ENCODE measurements at places on chromosomes 12 and 14. TPM values are rescaled to one million over a fixed set of nuclear protein-coding genes. Genes with fewer than 3 reads are reported as not detected.

GRCh38 chr12:29082522-29082921 is 66.6 kb upstream of the FAR2 start:
- DNase-seq, result no peak

DNA sequence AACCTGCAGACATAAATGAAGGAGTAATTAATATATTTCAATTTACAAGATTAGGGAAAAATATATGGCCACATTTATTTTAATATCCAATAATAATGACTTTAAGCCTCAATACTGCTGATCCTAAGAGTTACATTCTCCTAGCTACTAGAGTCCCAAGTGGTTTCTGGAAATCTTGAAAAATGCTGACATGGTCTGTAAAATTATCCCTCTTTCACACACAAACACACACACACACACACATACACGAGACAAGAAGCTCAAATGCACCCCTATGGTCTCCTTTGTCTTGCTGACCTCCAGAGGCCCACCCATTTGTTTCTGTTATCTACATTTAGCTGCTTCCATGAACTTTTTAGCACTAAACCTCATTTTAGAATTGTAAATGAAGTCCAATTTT is 53.0 kb upstream of the USP15 start:
- DNase-seq, result no peak

GRCh38 chr14:22163051-22163450 is 426.0 kb downstream of the DAD1 start:
- no peak for DNase-seq

GRCh38 chr12:24664161-24664880 is 284.6 kb downstream of the BCAT1 start:
- DNase-seq, result no peak

GRCh38 chr12:113245695-113246477 is 24.6 kb downstream of the TPCN1 start:
- no peak for DNase-seq

DNA sequence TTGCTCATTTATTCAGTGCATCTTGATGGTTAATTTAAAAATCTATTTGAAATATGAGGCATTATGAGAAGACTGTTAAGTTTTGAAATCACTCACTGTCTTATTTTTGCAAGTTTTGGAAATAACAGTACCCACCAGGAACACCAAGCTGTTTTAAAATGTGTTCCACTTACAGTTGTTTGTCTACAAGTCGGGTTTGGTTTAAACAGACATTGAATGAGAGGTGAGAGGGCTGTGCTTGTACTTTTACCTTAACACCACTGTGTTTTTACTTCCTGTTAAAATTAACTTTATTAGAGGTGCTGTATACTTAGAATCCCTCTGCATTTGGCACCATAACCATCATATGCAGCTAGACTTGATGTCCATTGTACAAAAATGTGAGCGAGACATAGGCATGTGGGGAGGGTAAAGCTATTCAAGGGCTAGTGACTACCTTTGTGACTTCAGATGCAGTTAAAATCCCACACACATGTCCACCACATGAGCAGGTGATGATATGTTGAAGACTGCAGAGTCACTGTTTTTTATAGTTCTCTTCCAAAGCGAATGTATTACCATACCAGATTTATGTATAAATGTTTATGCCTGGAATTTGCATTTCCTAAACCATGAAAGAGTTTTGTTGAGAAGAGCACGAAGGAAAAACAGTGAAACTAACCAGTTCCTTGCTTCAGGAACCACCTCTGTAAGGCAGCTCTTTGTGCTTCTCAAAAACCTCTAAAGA is 12.9 kb downstream of the ELK3 start:
- DNase-seq, result no peak

GRCh38 chr14:58739674-58740073 is 101.9 kb downstream of the DACT1 start:
- no peak for DNase-seq

GRCh38 chr14:64541261-64541971 is 875 bp downstream of the HSPA2 start:
- DNase-seq, result peak; percentile 35

The ACSS3 gene
- total RNA-seq, result not detected

The RAD52 gene
- total RNA-seq, result 7.0 TPM
